Activated naive CD4-positive, alpha-beta T cell (primary cell): ENCODE measurements at places on chromosomes 3 and 15.
A peak's percentile ranks its signal among the peaks of the same experiment; 100 is the strongest.

GRCh38 chr3:179194931-179195330 is 46.8 kb downstream of the PIK3CA start:
- DNase-seq: no peak

DNA sequence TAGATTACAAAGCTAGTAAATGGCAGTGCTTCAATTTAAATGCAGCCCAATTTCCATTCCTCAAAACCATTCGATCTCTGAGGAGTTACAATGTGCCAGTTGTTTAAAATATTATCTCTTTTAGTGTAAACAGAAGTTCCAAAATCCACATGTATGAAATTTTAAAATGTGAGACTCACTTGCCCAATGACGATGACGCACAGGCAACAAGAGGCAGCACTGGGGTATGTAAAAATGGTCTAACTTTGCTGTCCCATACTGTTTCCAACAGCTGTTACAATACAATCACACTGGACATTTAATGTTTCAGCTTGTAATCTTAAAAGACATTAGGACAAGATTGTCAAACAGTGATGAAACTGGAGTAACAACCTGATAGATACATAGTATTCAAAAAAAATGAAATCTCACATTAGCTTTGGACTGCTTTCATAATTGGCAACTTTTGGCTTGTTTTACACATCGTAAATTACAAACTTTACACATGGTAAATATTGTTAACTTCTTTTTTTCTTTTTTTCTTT is 12.2 kb downstream of the SLTM start:
- no peak for DNase-seq

DNA sequence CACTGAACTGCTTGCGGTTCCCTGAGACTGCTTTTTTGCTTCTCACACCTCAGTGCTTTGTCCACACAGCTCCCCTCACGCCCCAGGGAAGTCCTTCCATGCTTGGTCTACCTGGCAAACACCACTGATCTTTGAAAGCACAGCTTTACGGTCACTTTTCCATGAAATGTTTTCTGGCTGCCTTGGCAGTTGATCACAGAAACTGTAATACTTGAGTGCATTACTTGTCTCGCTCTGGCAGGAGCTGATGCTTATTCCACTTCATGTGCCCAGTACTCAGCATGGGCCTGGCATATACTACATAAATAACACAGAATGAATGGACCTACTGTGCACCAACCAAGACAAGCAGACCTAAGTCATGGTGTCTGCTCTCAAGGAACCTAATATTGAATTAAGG is 121.1 kb downstream of the MEX3B start:
- DNase-seq: no peak

- DNase-seq: no peak
Observed at GRCh38 chr3:120113128-120114116, 19.2 kb upstream of the GSK3B start.

DNA sequence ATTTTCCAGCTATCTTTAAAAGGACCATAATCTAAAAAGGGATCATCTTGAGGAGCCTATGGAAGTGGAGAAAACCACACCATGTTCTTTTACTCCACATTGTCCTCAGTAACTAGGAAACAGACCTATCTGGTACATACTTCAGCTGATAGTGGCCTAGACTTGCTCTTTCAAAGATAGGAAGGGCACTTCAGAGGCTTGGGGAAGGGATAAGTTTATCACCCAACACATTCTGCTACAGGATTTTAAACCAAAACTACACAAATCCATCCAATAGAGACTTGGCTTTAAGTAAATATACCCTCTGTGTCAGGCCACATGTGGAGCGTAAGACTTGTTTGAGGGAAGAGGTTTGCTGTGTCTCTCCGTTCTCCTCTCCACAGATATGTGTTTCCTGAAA is 35.4 kb downstream of the CP start:
- no peak for DNase-seq

GRCh38 chr15:43268111-43269105 is 1.7 kb upstream of the TGM5 start:
- DNase-seq: no peak

- no peak for DNase-seq
Observed at GRCh38 chr3:39170461-39170860, 17.1 kb upstream of the CSRNP1 start.

DNA sequence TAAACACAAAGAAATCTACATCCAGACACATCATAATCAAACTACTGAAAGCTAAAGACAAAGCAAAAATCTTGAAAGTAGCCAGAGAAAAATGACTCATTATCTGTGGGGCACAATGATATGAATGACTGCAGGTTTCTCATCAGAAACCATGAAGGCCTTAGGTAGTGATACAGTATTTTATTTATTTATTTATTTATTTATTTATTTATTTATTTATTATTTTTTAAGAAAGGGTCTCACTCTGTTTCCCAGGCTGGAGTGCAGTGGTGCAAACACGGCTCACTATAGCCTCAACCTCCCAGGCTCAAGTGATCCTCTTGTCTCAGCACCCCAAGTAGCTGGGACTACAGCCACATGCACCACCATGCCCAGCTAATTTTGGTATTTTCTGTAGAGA is 15.2 kb downstream of the CCK start:
- no peak for DNase-seq

GRCh38 chr3:179819379-179819778 is 166.5 kb downstream of the USP13 start:
- DNase-seq: no peak

DNA sequence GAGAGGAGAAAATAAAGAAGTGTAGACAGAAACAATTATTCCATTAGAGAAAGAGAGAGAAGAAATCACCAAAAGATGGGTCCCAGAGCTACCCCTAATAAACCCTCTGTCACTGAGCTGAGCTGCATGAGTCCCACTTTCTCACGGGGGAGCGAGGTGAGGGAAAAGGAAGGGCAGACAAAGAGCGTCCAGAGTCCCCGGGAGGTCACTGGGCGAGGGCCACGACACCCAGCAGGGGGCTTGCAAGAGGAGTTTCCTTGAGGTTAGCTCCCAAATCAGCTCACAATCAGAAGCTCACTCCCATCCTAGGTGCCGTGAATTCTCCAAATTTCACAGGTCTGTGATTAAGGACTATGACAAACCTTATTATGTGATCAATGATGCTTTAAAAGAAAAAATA is 62.3 kb downstream of the XXYLT1 start:
- DNase-seq: no peak

- DNase-seq: no peak
Observed at GRCh38 chr3:106810300-106810875, 566.9 kb upstream of the CCDC54 start.

DNA sequence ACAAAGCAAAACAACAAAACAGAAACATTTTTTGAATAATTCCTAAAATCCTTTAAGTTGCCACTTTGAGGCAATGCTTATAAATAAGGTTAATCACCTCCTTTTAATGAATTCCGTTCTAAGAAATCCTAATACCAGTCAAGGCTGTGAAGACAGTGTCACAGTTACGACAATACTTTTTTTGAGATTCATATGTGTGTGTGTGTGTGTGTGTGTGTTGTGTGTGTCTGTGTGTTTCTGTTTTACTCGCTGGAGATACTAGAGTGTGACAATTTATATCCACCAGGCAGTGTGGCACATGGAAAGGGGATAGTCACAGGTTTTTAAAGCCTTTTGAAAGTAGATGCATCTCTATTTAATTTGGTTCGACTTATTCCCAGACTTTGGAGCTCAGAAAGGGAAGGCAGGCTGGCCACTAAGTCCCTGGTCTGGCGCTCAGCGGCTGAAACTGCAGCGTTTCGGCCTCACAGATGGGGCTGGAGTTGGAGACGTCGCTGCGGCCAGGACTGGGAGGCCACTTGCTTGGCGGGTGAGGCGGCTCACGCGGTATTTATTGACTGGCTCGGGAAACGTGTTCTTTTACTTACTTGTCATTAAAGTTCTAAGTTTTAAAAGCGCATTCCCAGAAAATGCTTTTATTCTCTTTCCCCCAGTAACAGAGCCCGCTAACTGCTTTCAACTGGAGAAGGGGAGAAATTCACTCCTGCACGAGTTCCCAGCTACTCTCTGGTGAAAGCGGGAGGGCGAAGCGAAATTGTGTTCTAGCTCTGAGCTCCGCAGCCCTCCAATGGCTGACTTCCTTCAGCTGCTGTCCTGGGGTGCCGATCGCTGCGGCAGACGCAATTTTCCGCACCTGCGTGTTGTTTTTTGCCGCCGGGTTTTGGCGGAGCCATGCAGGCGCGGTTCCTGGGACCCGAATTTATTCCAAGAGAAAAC is 13.7 kb downstream of the ZIC1 start:
- no peak for DNase-seq

DNA sequence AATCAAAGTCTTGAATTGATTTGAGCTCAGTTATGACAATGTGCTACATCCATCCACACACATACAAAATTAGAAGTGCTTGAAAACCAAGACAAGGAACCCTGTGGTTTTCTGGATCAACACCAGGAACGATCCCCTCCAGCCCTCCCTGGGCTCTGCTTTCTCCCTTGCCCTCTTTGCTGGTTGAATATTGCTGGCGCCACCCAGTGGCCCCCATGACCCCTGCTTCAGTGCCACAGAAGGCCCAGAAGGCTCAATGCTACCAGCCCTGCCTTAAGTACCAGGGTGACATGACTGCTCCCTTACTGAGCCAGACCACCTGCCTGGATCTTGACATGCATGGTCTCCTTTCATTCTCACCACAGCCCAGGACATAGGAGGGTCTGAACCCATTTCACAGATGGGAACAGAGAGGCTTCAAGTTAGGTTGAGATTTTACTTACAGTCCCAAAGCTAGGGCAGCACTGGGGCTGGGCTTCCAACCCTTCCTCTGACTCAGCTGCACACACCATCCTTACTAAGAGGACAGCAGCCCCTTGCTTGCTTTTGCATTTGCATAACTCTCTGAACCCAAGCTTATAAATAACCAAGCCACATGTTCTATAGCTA is 15.0 kb downstream of the IL12A start:
- DNase-seq: no peak

DNA sequence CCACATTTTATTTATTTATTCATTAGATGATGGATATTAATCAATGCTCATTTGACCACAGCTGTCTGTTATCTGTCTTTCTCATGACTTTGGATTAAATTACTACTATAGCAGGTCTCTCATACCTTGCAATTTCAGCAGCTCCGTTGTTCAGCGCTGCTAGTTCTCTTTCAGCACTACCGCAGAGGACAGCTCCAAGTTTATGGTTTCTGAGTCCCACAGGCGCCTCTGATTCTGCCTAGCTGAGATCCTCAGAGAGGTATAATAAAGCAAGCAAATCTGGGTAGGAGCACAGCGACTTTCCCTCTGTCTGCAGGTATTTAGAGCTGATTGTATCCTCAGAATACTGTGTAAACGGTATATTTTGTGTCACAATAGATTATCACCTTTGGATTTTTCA is 204.9 kb downstream of the CNTN4 start:
- DNase-seq: no peak

- DNase-seq: no peak
Observed at GRCh38 chr15:66124651-66125050, 128.9 kb downstream of the MEGF11 start.

- DNase-seq: no peak
Observed at GRCh38 chr3:194040516-194041273, 95.3 kb upstream of the HES1 start.

DNA sequence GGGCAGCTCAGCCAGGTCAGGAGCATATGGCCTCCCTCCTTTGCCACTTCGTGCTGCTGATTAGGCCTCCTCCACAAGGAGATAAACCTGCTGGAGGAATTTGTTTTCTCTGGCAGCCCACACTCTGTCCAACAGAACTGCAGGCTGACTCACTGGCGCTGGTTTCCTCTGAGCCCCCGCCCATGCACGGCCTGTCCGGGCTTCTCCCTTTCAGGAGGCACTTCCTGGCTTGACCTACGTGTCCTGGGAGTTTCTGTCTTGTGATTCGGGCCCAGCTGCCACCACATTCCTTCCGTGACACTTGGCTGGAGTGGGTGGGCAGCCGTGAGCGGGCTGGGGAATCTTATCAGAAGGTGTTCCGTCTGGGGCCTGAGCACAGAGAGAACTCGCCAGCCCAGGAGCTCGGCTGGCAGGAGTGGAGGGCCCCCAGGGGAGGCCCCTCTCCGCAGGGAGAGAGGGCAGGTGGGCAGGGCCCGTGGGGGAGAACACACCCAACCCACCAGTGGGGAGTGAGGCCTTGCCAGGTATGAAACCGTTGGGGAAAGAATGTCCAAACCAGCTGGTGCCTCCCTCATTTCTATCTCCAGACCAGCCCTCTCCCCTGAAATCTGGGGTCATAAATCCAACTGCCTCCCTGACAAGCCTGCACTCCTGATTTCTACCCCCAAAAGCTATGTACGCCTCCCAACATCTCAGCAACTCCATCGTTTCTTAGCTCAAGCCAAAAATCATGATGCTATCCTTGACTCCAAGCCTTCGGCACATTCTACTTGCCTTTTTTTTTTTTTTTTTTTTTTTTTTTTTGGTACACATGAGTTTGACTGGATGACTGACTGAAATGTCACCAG is 110.6 kb upstream of the MEF2A start:
- DNase-seq: no peak

DNA sequence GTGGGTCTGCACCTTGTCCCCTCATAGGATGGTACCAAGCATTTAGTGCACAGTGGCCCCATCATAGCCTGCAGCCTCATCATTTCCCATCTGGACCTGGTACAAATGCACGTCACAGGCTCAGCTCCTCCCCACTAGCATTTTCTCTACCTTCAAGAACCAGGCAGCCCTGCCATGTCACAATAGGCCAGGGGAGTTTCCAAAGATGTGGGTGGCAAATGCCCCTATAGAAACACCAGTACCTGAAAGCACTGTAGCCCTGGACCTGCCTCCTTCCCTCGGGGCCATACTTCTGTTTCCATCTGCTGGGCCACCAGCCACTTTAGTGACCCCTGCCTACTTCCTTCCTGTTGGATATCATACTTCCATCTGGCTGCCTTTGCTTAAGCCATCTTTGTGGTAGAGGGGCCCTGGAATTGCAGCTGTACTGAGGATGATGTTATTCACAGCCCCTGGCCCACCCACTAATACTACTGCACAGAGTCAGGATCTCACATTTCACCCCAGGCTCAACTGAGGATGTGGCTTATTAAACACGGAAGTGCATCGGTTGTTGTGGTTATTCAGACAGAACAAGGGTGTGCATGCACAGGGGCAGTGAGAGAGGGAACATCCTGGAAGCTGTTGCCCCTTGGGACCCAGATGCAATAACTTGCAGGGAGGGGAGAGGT is 3.8 kb downstream of the TCTA start:
- DNase-seq: peak; percentile 15

GRCh38 chr3:150271591-150271960 is 136.5 kb upstream of the TSC22D2 start:
- DNase-seq: no peak

DNA sequence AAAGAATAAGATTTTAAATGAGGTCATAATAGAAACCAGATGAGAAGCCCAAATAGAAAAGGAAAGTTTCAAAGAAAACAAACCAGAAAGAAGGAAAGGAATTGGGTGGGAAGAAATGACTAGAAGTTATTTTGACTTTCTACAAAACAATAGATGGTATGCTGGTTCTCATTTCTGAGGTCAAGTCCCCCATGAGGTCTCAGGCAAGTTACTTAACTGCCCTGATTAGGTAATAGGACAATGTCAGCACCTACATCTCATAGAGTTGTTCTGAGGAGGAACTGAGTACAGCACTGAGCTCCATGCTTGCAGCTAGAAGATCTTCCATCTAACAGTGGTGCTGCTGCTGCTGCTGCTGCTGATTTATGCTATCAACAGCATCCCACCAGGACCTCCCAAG is 185.9 kb downstream of the ERC2 start:
- DNase-seq: no peak
